HAP-1 (cell line): ENCODE measurements at places on chromosomes 3 and 15.

DNA sequence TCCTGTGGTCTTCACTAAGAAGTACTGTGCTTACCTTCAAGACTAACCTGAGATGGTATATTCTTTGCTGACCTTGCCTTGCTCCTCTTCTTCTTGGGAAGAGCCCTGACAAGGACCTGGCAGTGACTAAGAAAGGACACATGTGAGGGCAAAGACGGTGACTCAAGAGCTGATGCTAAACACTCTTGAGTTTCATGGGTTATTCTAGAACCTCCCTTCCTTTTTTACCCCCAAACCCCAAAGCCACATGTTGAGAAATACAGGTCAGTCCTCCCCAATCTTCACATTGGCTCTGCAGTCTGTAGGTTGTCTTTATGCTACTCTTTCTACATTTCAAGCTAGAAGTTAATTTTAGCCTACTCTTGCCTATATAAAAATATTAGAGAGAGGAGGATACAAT is 200.6 kb downstream of the SEMA6D start:
- DNase-seq = no peak

DNA sequence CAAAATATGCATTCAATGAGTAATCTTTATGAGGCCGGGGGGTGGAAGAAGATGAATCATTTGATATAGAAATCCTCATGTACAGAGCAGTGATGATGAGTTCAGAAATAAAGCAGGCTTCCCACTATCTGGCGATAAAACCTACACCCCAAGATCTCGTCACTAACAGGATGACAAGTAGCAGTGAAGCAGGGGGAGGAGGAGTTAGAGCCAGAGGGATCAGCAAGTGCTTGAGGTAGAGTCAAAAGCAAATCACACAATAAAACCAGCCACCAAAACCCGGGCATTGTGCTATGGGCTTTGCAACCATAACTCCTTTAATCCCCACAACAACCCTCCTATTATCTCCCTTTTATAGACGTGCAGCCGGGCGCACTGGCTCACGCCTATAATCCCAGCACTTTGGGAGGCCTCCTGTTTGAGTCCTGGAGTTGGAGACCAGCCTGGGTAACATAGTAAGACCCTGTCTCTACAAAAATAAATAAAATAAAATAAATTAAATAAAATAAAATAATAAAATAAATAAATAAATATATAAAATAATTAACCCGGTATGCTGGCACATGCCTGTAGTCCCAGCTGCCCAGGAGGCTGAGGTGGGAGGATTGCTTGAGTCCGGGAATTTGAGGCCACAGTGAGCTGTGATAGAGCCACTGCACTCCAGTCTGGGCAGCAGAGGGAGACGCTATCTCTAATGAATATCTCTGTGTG is 53.0 kb downstream of the STARD5 start:
- DNase-seq = peak; percentile 93

- DNase-seq = no peak
Observed at GRCh38 chr3:57770009-57770827, 14.1 kb downstream of the SLMAP start.

- DNase-seq = no peak
Observed at GRCh38 chr15:62644889-62645742, 397.4 kb upstream of the TPM1 start.

DNA sequence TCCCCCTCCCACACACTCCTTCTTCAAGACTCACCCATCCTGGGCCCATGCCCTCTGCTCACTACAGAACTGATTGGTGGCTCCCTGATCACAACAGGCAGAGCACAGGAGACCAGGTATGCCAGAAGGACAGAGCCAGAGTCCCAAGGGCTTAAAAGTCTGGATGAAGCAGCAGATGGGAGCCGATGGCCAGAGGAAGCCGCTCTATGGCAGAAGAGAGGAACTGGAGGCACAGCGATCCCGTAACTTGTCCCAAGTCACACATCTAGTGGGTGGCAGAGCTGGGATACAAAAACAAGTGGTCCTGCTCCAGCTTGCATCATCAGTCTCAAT is 20.7 kb downstream of the ITGA11 start:
- DNase-seq = no peak

DNA sequence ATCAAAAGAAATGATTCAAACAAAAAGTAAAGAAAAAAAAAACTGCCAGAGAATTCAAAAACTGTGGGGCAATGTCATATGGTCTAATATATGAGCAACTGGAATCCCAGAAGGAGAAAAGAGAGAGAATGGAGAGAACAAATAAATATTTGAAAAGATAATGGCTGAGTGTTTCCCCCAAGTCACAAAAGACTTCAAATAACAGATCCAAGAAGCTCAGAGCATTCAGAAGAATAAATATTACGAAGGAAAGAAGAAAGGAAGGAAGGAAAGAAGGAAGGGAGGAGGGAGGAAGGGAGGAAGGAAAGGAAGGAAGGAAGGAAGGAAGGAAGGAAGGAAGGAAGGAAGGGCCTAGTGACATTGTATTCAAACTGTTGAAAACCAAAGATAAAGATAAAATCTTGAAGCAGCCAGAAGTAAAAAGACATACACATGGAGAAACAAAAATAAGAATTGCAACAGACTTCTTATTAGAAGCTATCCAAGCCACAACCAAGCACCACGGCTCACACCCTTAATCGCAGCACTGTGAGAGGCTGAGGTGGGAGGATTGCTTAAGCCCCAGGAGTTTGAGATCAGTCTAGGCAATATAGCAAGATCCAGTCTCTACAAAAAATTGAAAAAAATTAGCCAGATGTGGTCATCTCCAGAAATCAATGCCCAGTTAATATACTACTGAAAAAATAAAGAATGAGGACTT is 118.9 kb upstream of the IGSF10 start:
- no peak for DNase-seq

GRCh38 chr3:128936341-128936740 is 56.9 kb downstream of the ACAD9 start:
- no peak for DNase-seq

GRCh38 chr15:39624806-39625205 is 43.9 kb downstream of the THBS1 start:
- no peak for DNase-seq

- DNase-seq = no peak
Observed at GRCh38 chr15:81032818-81033217, 32.1 kb downstream of the TLNRD1 start.

DNA sequence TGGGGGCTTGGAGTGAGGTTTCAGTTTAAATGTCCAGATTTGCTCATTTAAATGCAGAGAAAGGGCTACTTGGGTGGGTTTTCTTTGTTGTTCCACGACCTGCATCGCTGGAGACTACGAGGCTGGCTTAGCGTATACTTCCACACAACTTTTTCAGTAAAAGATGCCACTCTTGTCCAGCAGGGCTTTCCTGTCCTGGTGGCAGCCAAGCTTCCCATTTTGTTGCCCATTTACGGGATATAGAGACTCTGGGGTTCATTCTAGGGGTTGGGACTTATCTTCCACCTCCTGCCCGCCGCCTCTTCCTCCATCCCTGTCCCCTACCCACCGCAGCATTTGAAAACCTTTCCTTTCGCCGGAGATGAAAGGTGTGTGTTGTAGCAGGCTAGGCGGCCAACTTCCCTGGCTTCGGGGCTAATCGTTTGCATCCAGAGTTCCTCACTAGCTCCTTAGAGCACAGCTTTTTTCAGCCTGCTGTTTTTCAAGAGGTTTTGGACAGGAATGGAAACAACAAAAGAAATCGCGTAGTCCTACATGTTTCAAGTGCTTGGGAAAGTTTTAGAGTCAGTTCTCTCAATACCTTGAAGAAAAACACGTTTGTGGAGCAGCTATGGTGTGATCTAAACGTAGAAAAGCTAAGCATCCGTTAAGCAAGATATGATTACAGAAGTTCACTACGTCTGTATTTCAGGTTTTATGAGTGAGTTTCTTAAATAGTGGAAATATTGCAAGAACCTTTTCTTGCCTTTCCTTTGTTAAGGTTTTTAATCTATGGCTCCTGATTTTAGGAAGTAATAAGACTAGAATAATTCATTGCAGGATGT is 843 bp downstream of the CHRNA5 start:
- DNase-seq = peak; percentile 61
